Germinal center (tissue), 1 donor: ENCODE measurements at places on chromosomes 5 and 9.

DNA sequence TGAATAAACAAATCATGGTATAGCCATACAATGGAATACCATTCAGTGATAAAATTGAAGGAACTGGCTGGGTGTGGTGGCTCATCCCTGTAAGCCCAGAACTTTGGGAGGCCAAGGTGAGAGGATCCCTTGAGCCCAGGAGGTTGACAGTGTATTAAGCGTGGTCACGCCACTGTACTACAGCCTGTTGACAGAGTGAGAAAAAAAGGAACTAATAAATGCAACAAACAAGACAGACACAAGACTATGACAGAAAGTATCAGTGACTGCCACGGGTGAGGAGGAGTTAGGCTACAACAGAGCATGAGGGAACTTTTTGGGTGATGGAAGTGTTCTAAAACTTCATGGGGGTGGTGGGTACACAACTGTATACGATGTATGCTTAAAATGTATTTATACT lies 2.2 kb downstream of the FNIP1 start:
- DNase-seq, result peak; percentile 38

- no peak for DNase-seq
These were observed 661 bp downstream of the PDCL start for GRCh38 chr9:122827761-122828093.

- no peak for DNase-seq
These were observed 992.1 kb downstream of the MAT2B start for GRCh38 chr5:164497311-164498064.

DNA sequence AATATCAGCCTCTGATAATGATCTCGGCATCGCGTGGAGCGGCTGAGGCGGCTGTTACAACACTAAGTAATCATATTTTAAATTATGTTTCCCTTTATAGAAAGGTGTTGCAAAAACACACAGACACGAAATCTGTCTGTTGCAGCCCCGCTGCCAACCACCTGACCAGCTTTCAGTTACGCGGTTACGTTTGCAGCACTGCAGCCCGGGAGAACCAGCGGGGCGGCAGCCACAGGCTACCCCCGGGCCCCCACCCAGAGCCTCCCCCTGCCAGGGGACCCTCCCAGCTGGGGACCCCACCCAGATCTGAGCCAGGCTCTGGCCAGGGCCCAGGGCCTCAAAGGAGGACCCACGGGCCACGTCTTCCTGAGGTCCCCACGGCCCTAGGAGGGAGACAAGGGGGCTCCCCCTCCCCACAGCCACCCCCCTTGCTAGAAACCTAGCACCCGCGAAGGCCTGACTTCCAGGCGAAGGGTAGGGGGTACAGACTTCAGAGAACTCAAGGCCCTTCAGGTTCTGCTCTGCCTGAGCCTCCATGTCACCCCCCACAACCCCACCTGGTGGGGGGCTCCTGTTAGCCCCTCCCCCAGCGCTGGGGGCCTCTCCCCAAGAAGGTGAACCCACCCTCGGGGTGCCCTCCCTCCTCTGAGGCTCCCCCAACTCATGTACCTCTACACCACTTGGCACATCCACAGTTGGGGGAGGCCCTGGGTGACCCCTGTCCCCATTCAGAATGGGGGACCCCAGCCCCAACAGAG lies 6.0 kb downstream of the NACC2 start:
- DNase-seq, result no peak

DNA sequence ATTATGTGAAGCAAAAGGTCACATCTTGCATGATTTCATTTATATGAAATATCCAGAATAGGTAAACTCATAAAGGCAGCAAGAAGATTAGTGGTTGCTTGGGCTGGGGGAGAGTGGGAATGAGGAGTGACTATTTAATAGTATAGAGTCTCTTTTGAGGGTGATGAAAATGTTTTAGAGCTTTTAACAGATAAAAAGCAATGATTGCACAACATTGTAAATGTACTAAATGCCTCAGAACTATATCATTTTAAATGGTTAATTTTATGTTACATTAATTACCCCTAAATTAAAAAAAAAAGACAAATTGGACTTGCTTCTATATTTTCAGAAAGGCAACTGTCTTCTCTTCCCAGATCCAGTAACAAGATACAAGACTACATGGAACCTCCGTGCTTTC lies 21.9 kb upstream of the TTC39B start:
- DNase-seq, result no peak

DNA sequence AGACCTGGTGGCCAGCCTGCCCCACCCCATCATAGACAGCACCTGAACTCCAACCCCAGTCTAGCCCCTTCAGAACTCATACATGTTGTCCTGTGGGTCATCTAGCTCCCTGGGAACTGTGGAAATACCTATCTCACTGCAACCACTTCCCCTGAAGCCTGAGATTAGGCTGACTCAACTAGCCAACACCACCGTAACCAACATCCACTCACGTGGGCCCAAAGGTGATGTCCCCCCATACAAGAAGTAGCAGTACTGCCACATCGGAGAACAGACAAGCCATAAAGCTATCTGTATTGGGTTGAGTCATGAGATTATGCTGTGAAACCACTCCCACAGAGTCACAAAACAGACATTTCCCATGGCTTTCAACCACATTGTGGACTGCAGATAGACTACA lies 46.6 kb downstream of the OSMR start:
- no peak for DNase-seq

DNA sequence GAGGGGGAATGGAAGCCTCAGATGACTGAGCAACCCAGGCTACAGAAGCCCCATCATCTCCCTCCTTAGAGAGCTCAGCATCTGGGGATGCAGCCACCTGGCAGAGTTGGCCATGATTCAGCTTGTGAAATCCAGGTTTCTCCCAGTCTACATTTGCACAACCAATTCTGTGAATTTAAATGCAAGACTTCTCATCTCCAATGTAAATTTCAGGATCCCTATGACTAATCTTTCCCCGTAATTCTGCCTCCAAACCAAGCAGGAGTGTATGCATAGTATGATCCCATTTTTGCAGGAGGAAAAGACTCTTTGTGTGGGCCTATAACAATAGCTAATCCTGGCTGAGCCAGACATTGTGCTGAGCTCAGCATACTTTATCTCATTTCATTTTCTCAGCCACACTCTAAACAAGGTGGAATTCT lies 59.6 kb upstream of the IL17B start:
- DNase-seq, result no peak
